ENCODE measurements at places on chromosomes 7 and 10.

DNA sequence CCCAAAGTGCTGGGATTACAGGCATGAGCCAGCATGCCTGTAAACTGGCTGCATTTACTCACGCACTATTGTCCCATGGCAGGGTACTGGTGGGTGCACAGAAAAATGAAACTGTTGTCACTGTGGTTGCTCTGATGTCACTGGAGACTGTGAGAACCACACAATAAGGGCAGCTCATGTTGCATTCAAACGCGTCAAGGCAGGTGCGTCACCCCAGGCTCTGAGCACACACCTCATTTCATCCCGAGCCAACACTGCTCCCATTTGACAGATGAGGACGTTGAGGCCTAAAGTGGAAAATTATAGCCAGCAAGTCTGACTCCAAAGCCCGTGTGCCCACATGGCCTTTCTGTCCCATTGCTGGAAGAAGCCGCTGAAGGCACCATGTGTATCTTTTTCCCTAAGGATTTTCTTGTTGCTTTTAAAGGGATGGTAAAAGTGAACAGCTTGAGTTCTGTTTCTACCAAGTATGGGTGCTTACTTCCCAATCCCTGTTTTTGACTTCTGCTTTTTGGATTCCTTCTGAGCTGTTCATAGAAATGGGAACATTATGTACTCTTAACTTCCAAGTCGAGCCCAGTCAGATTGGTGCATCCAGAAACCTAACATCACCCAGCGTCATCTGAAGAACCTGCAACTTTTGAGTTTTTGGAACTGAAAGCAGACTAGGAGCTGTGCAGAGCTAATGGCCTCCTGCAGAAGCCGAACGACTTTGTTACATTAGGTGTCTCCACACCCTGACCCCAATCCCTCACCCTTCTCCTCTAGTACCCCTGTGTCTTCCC is 60.1 kb upstream of the CARD11 start:
- no peak for DNase-seq

DNA sequence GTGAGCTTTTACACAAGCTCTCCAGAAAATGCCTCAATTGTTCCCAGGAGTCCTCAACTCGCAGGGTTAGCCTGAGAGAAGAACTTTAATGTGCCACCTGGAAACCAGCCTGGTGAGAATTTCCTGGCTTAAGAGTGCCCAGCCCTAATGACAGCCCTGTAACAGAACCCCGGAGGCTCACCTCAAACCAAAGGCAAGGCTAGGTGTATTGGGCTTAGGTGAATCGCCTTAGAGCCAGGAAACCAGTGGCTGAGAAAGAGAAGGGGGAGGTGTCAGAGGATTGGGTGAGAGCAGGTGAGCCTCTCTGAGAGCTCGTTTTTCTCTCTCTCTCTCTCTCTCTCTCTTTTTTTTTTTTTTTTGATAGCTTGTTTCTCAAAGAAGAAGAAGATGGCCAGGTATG is 7.3 kb downstream of the OCM2 start:
- DNase-seq, result no peak

GRCh38 chr10:69406816-69407580 is 9.7 kb downstream of the TACR2 start:
- no peak for DNase-seq

DNA sequence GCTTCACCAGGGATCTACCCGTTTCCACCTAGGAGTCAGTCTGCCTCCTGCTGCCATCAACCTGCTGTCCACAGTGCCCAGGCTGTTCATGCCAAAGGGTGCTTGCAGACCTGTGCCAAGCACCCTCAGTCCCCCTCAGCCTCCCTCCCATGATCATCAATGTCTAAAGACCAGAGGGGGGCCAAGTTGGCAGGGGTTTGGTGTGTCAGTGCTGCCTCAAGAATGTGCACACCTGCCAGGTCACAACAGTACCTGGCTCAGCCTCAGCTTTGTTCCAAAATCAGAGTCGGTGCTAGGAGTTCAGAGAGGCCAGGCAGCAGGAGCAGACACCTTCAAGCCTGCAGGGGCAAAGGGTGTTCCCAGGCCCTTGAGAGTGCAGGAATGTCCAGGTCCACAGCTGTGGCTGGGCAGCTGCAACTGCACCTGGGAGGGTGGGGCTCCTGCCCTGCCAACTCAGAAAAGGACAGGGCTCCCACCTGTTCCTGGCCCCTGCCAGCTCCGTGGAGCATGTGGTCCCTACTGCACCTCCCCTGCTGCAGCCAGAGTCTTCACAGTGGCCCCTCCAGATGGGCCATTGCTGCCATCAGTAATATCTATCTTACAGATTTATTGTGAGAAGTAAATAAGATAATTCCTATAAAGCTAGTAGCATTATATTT is 219.5 kb downstream of the POLR1F start:
- no peak for DNase-seq

- DNase-seq, result no peak
These were observed 26.5 kb upstream of the CNTNAP2 start for GRCh38 chr7:146090023-146090645.

DNA sequence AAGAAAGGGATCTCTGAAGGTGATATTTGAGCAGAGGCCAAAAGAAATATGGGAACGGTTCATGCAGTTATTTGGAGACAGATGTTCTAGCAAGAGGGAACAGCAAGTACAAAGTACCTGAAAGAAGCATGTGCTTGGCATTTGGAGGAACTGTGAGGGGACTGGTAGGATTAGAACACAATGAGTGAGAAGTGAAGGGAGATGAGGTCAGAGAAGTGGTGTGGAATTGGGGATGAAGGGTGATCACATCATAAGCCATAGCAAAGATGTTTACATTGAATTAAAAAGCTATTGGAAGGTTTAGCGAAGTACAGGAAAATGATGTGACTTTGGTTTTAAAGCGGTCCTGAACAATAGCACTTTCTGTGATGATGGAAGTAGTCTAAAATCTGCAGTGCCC is 402.4 kb upstream of the LRGUK start:
- DNase-seq, result no peak

- no peak for DNase-seq
These were observed 14.4 kb upstream of the GPR15LG start for GRCh38 chr10:84159076-84159685.

DNA sequence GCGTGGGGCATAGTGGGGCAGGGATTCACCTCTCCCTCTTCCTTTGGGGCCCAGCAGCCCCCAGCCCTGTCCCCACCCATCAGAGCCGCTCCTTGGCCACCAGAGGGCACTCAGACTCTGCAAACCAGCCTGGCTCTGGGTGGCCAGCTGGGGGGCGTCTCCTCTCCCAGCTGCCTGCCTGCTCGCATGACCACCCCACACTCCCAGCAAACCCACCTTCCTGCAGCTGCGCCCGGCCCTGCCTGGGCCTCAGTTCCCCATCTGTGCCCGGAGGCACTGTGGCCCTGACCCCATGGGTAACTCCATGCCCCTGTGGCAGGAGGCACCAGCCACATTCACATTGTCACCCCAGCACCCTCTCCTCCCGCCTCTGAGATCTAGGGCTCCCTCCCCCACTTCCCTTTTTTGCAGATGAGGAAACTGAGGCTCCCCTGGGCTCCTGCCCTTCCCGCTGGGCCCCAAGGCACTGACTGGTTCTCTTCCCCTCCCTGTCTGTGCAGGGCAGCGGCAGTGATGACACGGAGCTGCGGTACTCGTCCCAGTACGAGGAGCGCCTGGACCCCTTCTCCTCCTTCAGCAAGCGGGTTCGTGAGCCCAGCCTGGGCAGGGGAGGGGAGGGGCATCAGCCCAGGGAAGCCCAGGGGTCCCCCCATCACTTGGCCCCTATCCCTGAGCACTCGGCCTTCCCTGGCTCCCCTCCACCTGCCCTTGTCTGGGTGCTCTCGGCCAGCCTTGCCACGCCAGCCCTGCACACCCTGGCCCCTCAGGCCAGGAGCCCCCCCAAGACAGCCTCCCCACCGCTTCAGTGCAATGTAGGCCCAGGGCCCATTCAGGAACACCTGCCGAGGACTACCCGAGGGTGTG is 6.9 kb upstream of the SH2B2 start:
- DNase-seq, result no peak

- DNase-seq, result no peak
These were observed 7.6 kb downstream of the HACD1 start for GRCh38 chr10:17609523-17610079.
